ENCODE measurements at places on chromosomes 7 and 10.

DNA sequence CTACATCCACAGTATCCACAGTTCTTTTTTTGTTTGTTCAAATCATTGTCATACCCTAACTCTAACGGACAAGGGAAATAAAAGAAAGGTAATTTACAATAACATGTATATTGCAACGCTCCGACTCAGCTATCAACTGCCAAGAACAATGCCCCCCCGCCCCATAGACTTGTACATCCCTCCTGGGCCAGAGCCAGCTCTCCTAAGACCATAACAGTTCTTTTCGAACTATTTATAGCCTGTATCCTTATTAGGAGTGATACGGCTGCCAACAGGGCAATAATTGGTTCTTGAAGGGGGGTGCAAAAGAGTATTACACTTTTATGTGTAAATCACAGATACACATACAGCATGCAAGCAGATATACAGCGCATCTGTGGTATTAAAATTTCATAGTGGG lies 495.7 kb downstream of the GALNT17 start:
- DNase-seq = no peak

GRCh38 chr10:93346694-93347093 lies 135.4 kb downstream of the MYOF start:
- DNase-seq = no peak

GRCh38 chr7:75611557-75612178 lies 119.5 kb downstream of the SPDYE5 start:
- DNase-seq = no peak

DNA sequence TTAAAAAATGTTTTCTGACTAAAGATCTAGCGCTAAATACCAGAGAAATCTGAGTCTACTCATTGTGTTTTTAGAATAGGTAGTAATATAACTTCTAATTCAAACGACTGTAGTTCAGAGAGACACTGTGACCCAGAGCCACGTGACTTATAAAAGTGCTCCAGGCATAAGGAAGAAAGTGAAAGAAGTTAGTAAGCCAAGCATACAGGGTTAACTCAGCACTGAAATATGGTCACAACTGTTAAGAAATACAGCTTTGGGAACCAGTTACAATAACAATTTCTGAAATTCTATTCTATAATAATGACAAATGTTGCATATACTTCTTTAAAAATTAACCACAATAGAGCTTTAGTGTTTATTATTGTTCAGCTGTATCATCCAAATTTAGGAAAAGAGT lies 119.1 kb downstream of the TFEC start:
- no peak for DNase-seq

- no peak for DNase-seq
These were observed 78.5 kb upstream of the GATAD1 start for GRCh38 chr7:92368741-92369140.
